ENCODE measurements at places on chromosomes 12 and 14. TPM values are rescaled to one million over a fixed set of nuclear protein-coding genes. Genes with fewer than 3 reads are reported as not detected.

The TAPBPL gene
- total RNA-seq: 60.6 TPM

The TMEM229B gene
- 13.7 TPM for total RNA-seq

The BBS10 gene
- total RNA-seq: 12.2 TPM

The REC8 gene
- total RNA-seq: 17.7 TPM

The ASB2 gene
- total RNA-seq: 3.7 TPM

The ZNF705A gene
- not detected for total RNA-seq

The TTC6 gene
- total RNA-seq: under 0.01 TPM

The RD3L gene
- total RNA-seq: not detected

The PROX2 gene
- 0.14 TPM for total RNA-seq

The NDRG2 gene
- total RNA-seq: 19.8 TPM

The TAS2R9 gene
- not detected for total RNA-seq

The GDF3 gene
- 0.24 TPM for total RNA-seq

The CAPZA3 gene
- total RNA-seq: not detected

The ANAPC5 gene
- 119 TPM for total RNA-seq

The FOXM1 gene
- 12.3 TPM for total RNA-seq

The ATG14 gene
- 8.1 TPM for total RNA-seq

The STXBP6 gene
- 6.9 TPM for total RNA-seq

The MRPL52 gene
- total RNA-seq: 114 TPM

The IRAK3 gene
- total RNA-seq: 2.5 TPM

The UNG gene
- total RNA-seq: 22.3 TPM

The AKAP3 gene
- total RNA-seq: 0.76 TPM

The DLGAP5 gene
- 67.6 TPM for total RNA-seq

The PRH2 gene
- 0.80 TPM for total RNA-seq

The DPF3 gene
- total RNA-seq: 1.6 TPM

The KRT78 gene
- 0.42 TPM for total RNA-seq

The IL31 gene
- 0.05 TPM for total RNA-seq

The IPO4 gene
- 19.3 TPM for total RNA-seq

The CLEC1A gene
- total RNA-seq: 42.5 TPM

The RAD51B gene
- total RNA-seq: 17.8 TPM

The CCDC177 gene
- 0.05 TPM for total RNA-seq

The TRHDE gene
- total RNA-seq: 0.42 TPM

The FGFR1OP2 gene
- total RNA-seq: 56.0 TPM

The GSG1 gene
- total RNA-seq: 0.05 TPM

The SLC8A3 gene
- total RNA-seq: 0.99 TPM

The KERA gene
- 0.05 TPM for total RNA-seq

The GSC gene
- 0.52 TPM for total RNA-seq

The PA2G4 gene
- total RNA-seq: 170 TPM

The TAS2R8 gene
- total RNA-seq: not detected

The PDE3A gene
- total RNA-seq: 1.1 TPM

The HSPA2 gene
- 3.0 TPM for total RNA-seq

The OAS3 gene
- 12.7 TPM for total RNA-seq

The ERBB3 gene
- 1.4 TPM for total RNA-seq

The NUAK1 gene
- total RNA-seq: 2.1 TPM

The RASAL1 gene
- total RNA-seq: 1.7 TPM

The CLEC2A gene
- not detected for total RNA-seq

The TAS2R31 gene
- 2.0 TPM for total RNA-seq

The KLRD1 gene
- total RNA-seq: 1.1 TPM

The SLCO1B3 gene
- total RNA-seq: not detected

Measured in thymus (tissue), 14 donors.